ENCODE measurements at places on chromosomes 3 and 15.

- no peak for DNase-seq
Observed at GRCh38 chr15:62899090-62899493, 143.5 kb upstream of the TPM1 start.

DNA sequence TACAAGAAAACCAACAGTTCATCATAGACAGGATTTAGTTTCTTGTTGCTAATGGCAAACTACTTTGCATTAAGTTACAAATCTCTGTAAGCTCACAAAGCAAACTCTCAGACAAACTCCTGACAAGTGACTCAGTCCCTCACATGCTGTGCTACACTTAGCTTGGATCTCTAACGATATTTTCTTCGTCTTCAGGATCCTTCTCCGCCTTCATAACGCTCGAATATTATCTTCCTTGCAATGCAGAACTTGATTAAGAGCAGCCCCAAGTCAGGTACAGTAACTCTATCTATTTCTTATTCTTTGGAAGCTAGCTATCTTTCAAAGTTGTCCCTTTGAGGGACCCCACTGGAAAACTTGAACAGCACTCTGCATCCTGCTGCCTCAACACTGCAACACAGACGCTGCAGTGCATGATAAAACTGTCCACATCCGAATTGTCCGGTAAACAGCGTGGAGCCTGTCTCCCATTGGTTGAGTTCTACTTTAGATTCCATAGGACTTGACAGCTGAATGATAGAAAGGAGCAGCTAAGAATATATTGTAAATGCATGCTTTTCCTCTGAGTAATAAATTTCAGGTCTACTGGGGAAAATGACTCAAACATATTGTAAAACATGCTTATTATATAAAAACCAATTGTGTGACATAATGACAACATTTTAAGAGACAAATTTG lies 61.3 kb downstream of the UACA start:
- DNase-seq, result no peak

GRCh38 chr15:76235186-76235826 lies 76.0 kb downstream of the ETFA start:
- peak; percentile 47 for DNase-seq

DNA sequence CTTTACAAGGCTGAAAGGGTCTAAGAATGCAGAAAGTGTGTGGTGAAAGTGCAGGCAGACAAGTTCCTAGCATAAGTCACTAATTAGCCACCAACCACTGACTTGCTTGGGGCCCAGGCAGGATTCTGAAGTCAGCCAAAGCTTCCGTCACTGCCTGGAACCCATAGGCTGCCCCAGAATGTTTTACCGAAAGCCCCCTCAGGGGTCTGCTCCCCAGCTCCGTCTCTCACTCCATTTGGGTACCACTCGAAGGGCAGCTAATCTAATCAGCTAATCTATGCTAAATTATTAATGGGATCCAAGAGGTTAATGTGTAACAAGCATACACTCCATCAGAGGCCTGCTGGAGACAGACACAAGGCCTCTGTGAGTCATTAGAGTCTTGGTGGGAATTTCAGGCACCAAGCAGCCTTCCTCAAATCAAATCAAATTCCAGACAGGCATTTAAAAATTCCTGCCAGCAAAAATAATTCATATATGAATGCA lies 13.2 kb downstream of the ADAMTS9 start:
- DNase-seq, result no peak

GRCh38 chr3:181212271-181212670 lies 222.7 kb upstream of the DNAJC19 start:
- no peak for DNase-seq

All from hematopoietic multipotent progenitor cell treated with erythropoietin and hydrocortisone succinate and interleukin-3 and kit ligand, for 17 days (in vitro differentiated cells).